ENCODE measurements at places on chromosomes 6 and 20.

DNA sequence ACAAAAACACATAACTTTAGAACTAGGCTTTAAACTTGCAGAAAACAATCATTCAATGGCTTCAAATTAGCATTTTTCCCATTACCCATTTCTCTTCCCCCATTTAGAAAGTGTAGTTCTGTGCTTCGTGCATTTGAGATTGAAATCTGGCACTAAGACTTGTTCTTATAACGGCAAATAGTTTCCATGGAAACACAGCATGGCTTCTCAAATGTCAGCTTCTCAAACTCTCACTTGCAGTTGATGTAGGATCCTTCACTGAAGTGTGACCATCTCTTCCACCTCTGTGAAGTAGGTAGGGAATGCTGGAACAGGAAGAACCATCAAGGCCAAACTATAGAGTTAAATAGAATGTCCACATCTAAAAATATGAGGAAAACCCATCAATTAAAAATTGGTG is 52.2 kb downstream of the MANEA start:
- DNase-seq = no peak

DNA sequence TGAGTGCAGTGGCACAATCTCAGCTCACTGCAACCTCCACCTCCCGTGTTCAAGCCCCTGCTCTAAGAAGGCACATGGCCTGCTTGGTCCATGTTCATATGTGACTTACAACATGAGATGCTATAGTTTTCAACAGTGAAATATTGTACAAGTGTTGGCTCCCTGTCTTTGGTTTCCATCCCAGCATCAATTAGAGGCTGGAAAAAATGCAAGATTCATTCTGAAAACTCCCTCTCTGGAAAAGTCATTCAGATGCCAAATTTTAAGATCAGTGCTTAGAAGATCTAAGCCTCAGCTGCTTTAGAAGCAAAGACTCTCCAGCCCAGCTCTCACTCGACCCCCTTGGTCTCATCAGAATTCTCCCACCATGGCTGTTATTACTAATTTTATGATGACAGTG is 398.9 kb downstream of the KIF16B start:
- DNase-seq = no peak

DNA sequence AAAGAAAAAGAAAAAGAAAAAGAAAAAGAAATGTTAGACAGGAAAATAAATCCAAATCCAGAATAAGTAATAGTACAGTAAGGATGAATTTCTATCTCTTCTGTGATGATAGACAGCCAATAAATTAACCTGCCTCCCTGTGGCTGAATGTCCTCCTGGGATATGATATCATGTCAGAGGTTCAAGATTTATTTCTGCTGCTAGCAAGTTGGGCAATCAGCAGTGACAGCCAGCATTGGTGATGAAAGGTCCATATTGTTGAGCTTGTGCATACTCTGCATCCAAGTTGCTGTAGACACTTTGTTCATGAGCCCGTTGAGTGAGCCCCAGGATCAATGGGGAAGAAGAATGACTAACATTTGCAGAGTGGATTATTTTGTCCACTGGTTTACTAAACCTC is 44.9 kb upstream of the CEP85L start:
- no peak for DNase-seq

DNA sequence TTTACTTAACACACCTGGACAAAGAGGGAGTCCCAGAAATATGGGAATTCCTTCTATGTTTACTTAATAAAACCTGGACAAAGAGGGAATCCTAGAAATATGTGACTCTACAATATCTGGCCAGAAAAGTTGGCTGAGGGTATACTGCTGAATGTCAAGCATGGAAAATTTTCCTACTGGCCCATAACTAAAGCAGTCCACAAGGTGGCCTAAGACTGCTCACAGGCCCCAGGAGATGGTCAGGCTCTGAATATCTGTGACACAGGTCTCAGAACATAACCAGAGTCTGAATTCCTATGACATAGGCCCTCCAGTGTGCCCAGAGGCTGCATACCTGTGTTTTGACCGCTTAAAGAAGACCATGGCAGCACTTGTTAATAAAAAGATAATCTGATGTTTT is 578.2 kb upstream of the NRSN1 start:
- DNase-seq = no peak

GRCh38 chr6:81700414-81700813 is 52.1 kb downstream of the TENT5A start:
- no peak for DNase-seq

DNA sequence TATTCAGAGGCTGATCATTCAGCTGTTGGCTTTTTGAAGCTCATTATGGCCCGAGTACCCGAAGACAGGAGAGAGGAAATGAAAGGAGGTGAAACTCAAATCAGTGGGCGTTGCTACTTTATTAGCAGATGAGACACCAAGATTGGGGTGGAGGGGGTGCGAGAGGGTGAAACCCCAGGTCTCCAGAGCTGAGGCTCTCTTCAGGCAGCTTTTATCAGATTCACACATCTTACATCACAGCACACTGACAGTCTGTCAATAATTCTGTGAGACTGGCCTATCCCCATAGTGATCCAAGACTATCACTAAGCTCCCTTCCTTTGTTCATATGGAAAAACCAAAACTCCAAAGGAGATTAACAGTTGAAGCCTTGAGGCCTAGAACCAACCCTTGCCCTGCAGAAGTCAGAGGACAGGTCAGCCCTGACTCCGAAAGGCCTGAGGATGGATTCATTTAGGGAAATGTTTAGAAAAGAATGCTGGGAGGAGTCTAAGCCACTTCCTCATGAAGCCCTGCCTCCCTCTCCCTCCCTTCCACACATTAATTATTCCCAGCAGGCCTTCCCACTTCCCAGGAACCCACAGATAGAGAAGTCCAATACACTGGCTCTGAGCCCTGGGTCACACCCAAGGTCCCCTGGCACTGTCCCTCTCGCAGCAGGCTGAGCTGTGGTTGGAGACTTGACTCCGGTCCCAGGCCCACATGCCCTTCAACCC is 23.2 kb downstream of the TRERF1 start:
- no peak for DNase-seq

All from fibroblast of skin of left biceps (primary cell).